ENCODE measurements at places on chromosomes 3 and 15.

GRCh38 chr3:14620512-14620911, 31.1 kb upstream of the CCDC174 start:
- no peak for DNase-seq

DNA sequence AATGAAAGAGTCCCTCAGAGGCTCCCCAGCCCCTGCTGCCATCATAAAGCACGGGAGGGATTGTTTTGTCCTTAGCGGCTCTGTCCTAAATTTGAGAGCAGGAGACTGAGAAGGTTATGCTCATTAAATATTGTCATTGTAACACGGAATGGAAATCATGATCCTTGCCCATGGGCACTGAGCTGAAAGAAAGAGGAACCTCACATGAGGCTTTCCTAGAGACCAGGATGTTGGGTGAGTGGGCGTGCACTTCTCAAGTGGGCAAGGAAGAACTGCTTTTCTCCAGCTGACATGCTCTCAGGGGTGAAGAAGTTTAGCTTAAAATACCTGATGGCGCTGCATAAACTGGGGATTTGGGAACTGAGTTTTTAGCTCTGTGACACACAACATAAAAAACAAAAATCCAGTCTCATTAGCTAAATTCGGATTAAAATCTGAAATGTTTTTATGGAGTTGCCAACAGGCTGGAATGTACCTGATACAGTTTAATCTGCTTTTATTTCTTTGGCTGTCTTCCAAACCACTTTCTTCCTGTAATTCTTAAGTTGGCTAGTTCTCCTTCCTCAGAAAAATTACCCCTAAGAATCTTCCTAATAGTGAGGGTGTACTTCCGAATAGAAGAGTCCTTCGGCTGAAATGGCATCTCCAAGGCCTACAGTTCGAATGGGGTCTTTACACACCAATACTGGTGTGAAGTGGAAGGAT, 31.7 kb downstream of the ADPGK start:
- DNase-seq: no peak

- DNase-seq: peak; percentile 58
Measured at GRCh38 chr3:56988458-56989168, 71.9 kb upstream of the SPATA12 start.

DNA sequence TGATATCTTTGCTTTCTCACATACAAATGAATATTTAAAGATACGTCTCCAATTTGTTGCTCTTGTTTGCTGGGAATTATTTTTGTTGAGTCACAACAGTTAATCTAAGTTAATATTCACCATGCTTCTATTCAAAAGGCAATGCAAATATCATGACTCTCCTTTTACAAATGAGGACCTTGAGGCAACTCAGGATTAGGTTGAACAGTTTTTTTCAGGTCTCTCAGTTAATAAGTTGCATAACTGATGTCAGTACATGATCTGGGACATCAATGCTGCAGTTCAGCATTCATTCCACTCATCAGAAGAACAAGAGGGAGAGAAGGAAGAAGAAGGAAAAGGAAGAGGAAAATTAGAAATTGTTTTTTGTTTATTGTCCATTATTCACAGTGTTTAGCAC, 781 bp upstream of the NAALADL2 start:
- DNase-seq: no peak

- DNase-seq: no peak
Measured at GRCh38 chr3:61233746-61234145, 17.5 kb downstream of the FHIT start.

DNA sequence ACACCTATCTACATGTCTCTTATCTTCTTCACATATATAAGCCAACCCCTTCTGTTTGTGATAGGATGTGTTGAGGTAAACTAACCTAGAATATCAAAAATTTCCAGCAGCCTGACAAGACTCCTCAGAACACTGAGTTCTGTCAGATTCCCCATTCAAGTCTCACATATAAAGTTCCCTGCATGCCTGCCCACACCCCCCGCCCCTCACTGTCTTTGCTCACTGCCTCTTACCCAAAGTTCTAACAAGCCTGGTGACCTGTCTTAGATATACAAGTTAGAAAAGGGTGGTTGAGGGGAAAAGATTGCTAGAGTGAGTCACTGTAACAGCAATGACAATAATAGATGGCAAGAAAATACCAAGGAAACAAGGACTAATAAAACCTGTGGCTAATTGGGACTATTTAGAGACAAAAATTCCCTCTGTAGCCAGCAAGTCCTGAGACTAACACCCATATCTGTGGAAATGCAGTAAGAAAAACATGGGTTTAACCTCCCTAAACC, 40.1 kb downstream of the FBXO22 start:
- no peak for DNase-seq

- DNase-seq: no peak
Measured at GRCh38 chr15:100860829-100861510, 18.7 kb upstream of the ALDH1A3 start.

DNA sequence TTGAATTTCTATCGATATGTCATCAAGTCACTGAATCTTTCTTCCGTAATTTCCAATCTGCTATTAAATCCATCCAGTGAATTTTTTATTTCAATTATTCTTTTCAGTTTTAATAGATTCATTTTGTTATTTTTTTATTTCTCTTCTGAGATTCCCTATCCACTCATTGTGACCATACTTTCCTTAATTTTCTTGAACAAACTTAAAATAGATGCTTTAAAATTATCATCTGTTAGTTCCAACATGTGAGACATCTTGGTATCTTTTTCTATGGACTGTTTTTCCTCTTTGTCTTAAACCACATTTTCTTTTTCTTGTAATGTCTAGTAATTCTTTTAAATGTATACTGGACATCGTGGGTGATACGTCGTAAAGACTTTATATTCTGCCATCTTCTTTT, 236.6 kb upstream of the TLE3 start:
- DNase-seq: no peak

- no peak for DNase-seq
Measured at GRCh38 chr15:31245756-31246155, 80.9 kb upstream of the KLF13 start.

- DNase-seq: no peak
Measured at GRCh38 chr3:171379961-171380483, 80.2 kb downstream of the TNIK start.

DNA sequence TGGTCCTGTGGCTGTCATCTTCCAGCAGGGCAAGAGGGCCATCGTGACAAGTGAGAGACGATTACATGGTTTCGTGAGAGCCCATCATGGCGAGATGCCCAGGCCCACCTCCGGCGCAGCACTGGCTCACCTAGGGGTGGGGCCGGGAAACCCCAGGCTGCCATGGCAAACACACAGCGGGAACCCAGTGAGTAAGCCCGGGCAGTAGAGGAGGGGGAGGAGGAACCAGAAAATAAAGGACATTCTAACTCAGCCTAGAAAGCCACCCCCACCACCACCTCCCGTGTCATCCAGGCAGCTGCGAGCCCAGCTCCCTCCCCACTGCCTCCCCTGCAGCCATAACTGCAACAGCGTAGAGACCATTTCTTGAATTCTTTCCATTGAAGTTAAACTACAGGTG, 52.3 kb downstream of the PCSK6 start:
- no peak for DNase-seq

GRCh38 chr15:73986776-73987056, 5.4 kb downstream of the STOML1 start:
- no peak for DNase-seq

GRCh38 chr15:41936649-41937567, 35.4 kb downstream of the EHD4 start:
- DNase-seq: peak; percentile 40

DNA sequence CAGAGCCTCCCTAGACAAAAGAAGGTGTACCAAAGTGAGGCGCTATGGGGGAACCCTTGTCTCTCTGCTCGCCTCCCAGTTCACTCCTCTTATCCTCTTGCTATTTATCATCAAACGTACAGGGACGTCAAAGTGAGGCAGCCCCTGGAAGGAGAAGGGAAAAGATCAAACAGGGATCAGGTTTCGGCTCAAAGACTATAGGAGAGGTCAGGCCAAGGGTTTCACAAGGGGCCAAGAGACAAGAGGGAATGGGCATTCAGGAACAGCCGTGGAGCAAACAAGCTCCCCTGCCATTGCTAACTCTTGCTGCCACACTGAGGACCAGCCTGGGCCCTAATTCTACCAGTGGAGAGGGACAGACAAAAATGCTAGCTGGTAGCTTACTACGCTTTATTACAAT, 168.7 kb downstream of the GREM1 start:
- no peak for DNase-seq

DNA sequence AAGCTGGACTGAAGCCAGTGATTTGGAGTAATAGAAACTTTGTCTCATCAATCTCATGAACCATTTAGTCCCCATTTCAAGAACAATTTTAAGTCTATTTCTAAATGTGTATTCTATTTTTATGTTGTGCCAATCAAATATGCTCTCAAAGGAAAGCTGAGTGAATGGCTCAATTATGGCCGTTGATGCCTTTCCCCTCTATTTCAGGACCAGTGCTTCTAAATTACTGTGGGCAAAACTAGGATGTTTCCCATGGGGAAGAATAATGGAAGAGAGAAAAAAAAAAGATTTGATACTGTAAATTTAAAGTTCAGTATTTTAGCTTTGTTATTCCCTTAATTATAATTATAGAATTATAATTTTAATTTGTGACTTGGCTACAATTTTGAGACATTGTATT, 110.1 kb downstream of the CADM2 start:
- DNase-seq: no peak
